ENCODE measurements at places on chromosomes 1 and 21.

- DNase-seq, result no peak
Observed at GRCh38 chr1:17293681-17294425, 14.1 kb upstream of the PADI4 start.

- no peak for DNase-seq
Observed at GRCh38 chr1:30404341-30404740, 319.0 kb downstream of the MATN1 start.

DNA sequence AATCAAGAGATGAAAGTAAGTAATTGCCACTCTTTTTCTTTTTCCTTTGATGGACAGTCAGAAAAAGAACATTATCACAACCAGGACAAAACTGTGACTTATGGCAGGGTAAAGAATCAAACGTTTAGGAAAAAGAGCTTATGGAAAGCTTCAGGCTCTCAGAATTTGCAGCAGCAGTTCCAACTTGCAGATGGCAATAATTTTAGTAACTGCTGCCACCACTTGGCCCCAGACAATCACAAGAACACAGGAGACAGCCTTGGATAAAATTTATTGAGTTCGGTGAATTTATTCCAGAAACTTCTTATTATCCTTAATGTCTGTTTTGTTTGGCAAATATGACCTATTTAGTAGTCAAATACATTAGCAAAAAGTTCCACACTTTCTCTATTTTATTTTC lies 804.4 kb downstream of the BRINP3 start:
- DNase-seq, result no peak

GRCh38 chr1:1137256-1138045 lies 21.6 kb upstream of the C1orf159 start:
- DNase-seq, result peak; percentile 49

Measured in activated CD4-positive, alpha-beta T cell treated with anti-CD3 and anti-CD28 coated beads for 24 hours (primary cell).